Renal cortical epithelial cell (primary cell): ENCODE measurements at places on chromosomes 6 and 20.

DNA sequence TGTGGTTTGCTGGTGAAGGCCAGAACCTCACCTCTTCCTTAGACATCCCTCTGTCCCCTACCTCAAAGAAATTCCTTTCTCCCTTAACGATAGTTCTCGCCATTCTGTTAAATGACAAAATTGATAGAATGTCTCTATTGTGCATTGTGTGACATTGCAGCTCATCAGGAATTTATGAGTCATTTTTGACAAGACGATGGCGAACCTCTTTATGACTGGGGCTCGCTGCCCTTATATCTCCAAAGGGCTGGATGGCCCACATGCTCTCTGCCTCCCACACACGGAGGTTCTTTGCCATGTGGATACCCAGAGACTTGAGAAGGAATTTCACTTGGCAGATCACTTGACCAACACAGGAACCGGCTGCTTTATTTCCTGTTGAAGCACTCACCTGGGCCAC, 66.8 kb upstream of the RPS6KA2 start:
- no peak for DNase-seq

GRCh38 chr6:33834401-33835392, 30.9 kb upstream of the MLN start:
- no peak for DNase-seq

- DNase-seq, result no peak
Measured at GRCh38 chr20:38001981-38002380, 31.3 kb downstream of the TTI1 start.

- DNase-seq, result no peak
Measured at GRCh38 chr6:36104836-36105235, 25.5 kb upstream of the MAPK13 start.

DNA sequence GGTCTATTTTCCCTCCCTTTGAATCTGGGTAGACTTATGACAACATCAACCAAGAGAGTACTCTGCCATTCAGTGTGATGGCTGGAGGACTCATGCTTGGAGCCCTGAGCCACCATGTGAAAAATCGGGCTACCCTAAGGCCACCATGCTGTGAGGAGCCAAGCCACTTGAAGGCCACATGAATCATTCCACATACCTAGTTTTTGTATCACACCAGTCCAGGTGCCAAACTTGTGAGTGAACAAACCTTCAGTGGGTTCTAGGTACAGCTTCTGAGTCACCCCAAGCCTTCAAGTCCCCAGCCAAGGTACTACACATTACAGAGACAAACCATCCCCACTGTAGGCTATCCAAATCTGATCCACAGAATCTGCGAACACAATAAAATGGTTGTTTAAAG, 37.4 kb upstream of the E2F3 start:
- DNase-seq, result no peak

- DNase-seq, result no peak
Measured at GRCh38 chr6:135449246-135449645, 48.3 kb downstream of the AHI1 start.

- DNase-seq, result no peak
Measured at GRCh38 chr20:58706150-58706892, 13.7 kb downstream of the NPEPL1 start.

DNA sequence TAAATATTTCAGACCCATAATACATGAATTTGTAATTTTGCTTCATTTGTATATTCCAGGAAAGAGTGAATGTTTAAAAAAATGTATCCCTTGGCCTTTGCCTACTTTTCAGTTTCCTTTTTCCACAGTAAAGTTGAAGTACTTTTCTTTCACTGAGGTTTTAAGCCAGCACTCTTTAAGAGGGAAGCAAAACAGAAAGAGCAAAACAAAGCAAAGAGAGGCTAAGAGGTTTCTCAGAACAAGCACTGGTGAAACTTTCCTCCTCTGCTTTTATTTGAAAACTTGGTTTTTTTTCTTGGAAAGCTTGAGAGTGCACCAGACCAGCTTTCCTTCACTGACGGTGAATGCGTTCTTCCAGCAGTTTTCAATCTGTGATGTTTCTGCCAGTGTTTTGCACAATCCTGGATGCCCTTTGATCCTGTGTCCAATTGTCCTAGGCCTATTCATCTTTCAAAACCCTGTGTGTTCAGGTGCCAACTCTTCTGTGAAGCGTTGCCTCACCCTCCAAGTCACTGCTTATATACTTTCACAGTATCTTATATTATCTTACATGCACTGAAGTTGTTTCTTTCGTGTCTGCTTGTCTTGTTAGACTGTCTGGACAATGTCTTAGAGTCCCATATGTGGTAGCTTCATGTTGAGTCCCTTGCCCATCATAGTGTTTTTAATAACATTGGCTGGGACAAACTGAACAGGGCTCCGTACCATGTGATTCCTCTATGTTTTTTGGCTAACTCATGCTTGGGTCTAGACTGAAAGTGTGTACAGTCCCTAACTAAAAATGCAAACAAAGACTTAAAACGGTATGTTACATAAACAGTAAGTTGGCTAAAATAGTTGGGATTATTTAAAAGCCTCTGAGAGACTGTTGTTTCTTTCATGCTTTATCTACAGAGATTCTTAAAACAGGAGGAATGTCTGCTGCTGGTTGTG, 1.9 kb downstream of the RNF217 start:
- peak; percentile 84 for DNase-seq

- DNase-seq, result no peak
Measured at GRCh38 chr6:112106562-112106961, 19.2 kb downstream of the FAM229B start.

DNA sequence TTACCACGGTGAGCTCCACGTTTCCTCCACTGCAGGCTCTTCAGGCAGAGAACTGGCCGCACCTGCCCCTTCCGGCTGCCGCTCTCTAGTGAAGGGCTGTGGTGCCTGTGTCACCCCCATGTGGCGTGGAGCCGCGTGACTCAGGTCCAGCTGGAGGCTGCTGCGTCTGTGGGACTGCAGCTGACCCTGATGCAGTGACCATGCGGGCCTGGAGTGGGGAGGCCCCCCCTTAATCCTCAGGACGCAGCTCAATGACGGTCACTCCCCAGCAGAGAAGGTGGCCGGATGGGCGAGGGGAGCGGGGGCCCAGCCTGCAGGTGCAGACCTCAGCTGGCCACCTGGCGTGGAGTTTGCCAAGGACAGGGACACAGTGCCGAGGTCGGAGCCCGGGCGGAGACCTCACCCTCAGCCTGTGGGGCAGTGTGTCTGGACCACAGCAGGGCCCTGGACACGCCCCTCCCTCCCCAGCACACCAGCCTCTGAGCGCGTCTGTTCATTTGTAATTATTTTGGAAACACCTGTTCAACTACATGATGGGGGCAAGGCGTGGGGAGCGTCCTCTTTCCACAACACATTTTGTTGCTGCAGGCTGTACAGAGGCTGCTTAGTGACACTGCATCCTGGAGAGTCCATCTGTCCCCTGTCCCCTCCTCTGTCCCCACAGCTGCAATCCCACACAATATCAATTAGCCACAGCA, 10.7 kb downstream of the BHLHE23 start:
- no peak for DNase-seq

GRCh38 chr6:157830354-157831017, 7.4 kb downstream of the SNX9 start:
- no peak for DNase-seq

DNA sequence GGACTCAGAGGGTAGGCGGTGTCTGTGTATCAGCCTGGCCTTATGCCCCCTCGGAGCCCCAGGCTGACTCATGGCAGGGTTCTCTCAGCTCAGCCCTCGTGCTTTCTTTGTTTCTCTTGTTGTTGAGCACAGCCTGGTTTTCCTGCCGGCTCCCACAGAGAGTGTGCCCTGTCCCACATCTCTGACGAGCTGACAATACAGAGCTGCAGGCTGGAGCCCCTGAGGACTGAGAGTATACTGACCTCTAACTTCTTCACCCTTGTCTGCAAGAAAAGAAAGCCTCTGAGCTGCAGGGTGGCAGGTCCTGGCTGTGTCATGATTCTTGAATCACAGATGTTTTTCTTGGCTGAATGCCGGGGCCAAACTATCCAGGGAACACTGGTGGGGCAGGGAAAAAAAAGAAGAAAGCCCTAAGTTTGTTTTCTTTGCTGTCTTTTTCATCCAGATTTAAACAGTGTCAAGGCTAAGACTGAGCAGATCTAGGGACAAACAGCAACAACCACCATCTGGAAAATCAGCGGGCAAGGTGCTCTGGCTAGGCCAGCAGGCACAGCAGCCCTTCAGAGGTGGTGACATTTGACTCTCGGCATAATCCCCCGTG, 63.3 kb upstream of the ZNF133 start:
- DNase-seq, result peak; percentile 78

GRCh38 chr6:39910744-39911143, 23.5 kb downstream of the MOCS1 start:
- DNase-seq, result no peak

- no peak for DNase-seq
Measured at GRCh38 chr6:157822245-157823000, 623 bp upstream of the SNX9 start.

DNA sequence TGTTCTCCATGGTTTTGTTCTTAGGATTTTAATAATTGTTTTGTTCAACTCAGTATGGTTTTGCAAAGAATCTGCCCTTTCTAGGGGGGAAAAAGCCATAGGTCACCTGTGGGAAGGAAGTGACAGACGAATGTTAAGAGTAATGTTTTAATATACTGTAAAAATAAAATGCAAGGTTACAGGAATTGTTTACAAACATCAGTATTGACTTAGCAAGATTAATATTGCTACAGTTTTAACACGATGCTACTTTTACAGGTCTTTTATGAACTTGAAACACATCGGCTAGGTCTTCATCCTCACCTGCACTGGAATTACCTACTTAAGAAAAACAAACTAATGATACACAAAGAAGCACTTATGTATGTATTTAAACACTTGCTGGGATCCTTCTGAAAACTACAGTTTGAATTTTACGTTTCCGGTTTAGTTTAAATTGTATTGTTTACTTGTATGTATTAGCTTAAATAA, 1.7 kb upstream of the NKX2-4 start:
- DNase-seq, result no peak

GRCh38 chr6:14732844-14733757, 512.8 kb upstream of the JARID2 start:
- DNase-seq, result peak; percentile 92

DNA sequence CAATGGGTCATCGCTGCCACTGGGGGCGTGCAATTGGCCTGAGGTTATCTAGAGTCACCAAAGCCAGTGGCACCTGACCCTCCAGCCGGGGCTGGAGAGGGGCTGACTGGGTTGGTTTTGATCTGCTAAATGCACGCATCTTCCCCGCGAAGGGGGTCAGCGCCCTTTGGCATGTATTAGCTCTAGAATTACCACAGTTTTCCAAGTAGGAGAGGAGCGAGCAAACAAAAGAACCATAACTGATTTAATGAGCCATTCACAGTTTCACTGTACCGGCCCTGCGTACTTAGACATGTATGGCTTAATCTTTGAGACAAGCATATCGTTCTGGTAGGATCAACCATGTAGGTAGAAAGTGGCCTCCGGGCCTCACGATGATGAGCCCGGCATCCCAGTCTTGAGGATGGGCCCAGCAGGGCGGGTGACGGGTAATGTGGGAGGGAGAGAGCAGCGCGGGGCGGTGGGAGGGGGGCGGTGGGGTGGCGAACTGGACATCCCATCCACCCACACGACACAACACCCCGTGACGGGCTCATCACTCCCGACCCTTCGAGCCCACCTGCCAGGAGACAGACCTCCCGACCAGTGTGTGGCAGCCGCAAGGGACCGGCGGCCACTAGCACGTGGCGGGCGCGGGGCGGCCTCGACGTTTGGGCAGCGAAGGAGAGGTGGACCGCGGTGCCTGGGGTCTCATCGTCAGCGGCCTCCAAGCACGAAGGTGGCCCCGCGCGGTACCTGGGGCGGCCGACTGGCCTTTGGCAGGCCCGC, 1957.5 kb upstream of the DEFB115 start:
- DNase-seq, result no peak

- no peak for DNase-seq
Measured at GRCh38 chr6:47047097-47047478, 5.0 kb upstream of the ADGRF1 start.
